Eye (tissue), 1 donor: ENCODE measurements at places on chromosomes 13 and 19.

- peak; percentile 53 for DNase-seq
These were observed 2.2 kb downstream of the TSC22D1 start for GRCh38 chr13:44573790-44574465.

- DNase-seq, result peak; percentile 75
These were observed 16.1 kb downstream of the LGALS16 start for GRCh38 chr19:39671739-39672363.

DNA sequence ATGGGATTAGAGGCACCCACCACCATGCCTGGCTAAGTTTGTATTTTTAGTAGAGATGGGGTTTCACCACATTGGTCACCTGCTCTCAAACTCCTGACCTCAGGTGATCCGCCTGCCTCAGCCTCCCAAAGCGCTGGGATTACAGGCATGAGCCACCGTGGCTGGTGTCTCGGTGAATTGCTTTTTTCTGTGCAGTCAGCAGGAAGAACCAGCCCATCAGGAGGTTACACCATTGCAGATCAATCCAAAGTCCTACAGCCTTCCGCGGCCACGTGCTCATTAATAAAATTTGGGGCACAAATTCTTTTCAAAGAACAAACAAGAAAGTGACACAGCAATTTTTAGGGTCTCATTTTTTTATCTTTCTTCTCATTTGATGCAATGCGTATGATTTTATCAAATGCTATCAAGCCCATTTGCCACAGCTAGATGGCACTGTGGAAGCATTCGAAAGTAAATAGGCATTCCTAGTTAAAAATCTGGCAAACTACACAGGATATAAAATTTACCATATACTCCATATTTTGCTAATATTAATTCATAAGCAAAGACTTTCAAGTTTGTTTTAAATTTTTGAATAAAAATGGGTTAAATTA is 54.4 kb upstream of the ZNF835 start:
- peak; percentile 67 for DNase-seq

DNA sequence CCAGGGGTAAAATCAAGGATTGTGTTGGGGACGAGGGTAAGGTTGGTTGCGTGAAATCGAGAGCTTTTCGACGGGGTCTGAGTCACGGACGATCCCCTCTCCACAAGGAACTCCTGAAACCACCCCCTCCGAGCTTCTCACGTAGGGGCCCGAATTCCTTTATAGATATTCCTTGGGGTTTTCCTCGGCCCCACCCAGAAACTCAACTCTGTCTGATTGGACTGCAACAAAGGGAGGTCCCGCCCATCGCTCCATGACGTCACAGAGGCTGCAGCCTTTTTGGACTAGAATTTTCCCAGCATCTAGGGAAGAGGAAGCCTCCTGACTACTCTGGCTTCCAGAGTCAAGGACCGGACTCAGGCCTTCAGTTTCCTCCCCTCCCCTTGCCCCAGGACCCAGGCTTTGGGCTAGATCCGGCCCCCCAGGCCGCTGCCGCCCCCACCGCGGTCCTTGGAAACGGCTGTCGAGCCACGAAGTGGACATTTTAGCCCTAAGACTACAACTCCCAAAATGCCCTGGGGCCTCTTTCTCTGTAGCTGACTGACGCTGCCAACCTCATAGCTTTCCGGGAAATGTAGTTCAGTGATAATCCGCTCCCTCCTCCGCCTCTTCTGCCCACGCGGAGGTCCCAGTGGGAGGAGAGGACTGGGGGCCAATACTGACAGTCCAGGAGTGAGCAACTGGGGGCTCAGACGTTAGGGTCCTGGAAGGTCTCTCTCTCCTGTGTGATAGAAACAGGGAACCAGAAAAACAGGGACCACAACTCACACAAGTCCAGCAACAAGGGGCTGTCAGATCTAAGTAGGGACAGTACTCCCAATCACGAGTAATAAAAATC is at the start of gene IZUMO1:
TSS of gene IZUMO1 (minus strand) at position 172 of the 838 bp plus-strand sequence. CDS start 1,050 bp downstream, outside the sequence.
- DNase-seq, result peak; percentile 96
